ENCODE measurements at places on chromosomes 16 and 17.

DNA sequence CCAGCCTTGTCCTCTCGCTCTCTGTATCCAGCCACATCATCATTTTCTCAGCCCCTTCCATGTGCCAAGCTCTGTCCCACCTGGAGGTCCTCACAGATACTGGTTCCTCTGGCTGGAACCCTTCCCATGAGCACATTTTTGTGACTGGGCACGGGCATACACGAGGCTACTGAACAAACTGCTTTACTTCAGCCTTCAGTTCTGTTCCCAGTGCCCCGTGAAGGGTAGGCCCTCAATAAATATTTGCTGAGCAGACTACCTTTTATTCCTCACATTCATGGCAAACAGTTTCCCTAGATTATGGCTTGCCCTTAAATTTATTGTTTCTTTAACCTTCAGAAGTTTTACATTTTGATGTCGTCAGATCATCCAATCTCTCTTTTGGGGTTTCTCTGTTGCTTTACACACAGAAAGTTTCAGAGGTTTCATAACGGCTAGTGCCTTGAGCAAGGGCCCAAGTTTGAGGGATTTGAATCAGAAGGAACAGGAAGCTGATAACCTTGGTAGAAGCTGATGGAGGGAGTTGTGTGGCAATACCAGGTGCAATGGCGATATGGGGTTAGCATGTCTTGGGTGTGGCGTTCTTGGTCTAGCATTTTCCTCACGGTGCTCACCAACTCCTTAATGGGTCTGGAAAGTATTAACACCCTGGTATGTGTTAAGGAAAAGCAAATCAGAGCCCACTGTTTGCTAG, 27.8 kb downstream of the TMEM92 start:
- DNase-seq: no peak

GRCh38 chr17:10177131-10177912, 21.1 kb downstream of the GAS7 start:
- DNase-seq: no peak

GRCh38 chr17:34011599-34011998, 243.5 kb upstream of the CCL2 start:
- DNase-seq: no peak

DNA sequence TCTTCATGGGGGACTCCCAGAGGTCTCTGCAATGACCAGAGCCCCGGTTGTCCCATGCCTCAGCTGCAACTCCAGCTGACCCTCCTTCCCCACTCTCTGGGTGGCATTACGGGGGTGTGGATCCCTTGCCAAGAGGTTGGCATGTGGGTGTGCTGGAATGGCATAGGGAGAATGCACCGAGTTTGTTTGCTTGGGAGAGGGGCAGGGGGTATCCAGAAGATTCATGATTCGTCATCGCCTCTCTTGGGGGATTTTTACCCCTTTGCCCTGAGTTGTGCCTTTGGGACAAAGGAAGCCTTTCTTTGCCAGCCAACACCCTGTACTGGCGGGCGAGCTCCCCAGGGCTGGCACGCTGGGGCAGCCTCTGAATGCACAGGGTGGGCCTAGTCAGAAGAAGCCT, 6.5 kb downstream of the ERBB2 start:
- DNase-seq: no peak

DNA sequence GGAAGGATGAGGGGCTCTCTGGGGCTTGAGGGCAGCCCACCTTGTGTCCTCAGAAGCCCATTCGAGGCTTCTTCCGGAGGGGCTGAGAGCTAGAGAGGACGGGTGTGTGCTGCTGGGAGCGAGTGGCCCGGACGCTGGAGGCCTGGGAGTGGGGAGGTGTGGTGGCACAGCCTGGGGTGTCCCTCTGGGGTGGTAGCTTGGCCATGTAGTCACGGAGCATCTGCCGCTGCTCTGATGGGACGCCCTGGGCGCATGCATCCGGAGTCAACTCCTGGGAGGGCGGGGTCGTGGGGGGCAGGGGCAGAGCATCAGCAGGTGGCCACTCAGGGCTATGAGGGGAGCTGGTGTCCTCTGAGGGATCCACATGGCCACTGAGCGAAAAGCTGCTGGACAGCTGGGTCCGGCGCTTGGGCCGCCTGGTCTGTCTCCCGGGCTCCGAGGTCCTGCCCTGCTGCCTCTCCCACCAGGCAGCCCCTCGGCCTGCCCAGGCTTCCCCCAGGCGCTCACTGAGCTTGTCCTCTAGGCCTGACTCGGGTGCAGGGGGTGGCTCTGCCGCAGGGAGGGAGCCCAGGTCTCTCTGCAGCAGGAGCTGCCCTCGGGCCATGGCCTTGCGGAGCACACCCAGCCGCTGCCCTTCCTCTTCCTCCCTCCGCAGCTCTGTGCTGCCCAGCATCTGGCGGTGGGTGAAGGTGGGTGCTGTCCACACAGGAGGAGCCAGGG, 7.8 kb downstream of the TAF1C start:
- no peak for DNase-seq

DNA sequence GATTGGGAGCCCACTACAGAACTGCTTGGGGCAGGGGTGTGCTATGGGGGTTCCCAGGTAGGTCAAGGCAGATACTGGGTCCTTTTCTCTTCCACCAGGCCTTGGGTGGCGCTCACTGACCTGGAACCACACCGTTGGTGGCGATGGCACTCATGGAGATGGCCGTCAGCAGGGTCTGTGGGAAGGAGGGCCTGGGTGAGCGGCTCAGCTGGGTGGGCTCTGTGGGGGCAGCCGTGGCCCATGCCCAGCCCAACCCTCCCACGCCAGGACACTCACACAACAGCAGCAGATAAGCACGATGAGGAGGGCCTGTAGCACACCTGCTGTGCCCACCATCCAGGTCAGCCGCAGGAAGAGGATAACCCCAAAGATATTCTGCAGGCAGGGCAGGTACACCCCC, 10.8 kb downstream of the SLC12A4 start:
- no peak for DNase-seq

DNA sequence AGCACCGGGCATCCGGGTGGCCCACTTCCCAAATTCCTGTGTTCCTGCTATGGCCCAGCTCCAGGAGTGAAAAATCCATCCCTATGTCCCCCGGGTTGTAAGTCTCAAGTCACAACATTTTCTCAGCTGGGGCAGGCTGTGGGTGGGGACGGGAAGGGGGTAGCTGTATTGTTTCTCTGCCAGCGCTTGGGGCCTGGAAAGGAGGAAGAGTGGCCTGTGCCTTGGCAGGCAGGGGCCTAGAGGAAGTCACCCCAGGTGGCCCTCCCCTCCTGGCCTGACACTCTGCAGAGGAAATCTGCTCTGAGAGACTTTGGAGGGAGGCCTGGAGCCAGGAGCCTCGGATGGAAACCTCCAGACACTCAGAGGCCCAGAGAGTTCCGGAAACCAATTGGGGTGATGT, 10.6 kb upstream of the SCN4A start:
- DNase-seq: no peak

DNA sequence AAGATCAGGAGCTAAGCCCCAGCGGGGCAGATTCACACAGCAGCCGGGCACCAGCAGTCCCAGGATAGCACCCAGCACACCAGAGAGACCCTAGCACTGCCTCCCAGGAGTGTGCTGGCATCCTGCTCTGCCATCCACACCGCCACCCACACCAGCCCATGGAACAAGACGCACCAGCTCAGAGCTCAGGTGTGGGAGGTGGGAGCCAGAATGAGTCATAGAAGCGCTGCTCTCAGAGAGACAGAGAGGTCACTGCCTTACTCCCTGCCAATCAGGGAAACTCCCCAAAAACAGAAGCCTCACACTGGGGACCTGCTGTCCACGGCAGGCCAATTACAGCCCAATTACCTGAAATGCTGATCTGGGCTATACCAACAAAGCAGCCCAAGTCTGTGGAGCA, 64.9 kb downstream of the CDYL2 start:
- DNase-seq: no peak

DNA sequence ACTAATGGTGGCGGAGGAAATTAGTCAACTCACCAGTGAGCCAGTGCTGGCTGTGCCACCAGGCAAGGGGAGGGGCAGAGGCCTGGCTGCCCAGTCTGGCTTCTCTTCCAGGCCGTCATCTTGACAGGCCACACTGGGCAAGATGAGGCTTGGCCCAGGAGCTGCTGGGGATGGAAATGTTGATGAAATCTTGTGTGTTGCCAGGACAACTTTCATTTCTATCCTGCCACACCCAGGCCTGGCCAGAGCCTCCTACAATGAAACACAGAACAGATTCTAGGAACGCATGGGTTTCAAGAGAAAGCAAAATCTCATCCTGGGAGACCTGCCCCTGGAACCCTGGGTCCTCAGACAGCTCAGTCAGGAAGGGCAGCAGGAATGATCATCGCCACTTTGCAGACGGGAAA, 9.3 kb downstream of the HEXIM2 start:
- DNase-seq: peak; percentile 84

DNA sequence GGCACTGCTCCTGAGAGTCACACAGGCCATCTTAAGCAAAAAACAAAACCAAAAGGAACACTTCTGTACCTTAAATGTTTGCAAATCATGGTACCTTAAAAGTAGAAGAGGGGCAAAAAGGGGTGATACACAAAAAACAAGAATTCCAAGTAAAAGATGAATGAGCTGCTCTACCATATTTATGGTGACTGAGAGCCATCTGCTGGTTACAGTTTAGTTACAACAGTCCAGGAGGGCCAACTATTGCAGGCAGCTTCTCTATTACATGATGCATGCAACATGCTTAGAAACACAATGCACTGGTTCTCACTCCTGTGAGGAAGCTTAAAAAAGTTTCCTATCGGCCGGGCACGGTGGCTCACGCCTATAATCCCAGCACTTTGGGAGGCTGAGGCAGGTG, 53.5 kb downstream of the STX8 start:
- DNase-seq: peak; percentile 78
